ENCODE measurements at places on chromosomes 12 and 14.

DNA sequence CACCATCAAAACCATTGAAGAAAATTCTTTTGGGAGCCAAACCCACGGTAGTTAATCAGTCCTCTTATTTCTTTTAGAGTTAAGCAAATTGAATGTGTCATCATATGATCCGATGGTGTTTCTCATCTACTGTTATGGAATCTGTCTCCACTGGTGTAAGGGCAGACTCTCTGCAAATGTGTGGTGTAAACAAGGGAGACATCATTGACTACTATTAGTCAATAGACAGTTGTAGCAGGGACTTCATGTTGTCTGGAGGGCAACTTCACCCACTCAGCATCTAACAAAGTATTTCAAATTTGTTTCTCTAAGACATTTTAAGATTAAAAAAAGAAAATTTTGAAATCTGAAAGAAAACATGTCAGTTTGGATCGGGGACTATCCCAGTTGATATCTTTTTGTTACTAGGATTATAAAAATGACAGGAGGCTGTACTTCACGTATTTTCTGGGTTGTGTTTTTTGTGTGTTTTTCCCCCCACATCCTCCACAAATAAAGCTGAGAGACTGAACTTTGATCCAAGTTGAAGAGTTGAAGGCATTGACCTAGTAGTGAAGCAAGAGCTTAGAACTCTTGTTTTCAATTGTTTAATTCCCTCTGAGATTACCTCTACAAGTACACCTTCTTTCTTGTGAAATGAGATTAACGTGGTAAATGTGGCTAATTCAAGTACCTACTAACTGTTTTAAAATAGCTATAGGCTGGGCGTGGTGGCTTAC lies 4.0 kb downstream of the GOLGA5 start:
- DNase-seq: no peak

- DNase-seq: no peak
Observed at GRCh38 chr14:99517643-99518381, 36.6 kb downstream of the CCNK start.

DNA sequence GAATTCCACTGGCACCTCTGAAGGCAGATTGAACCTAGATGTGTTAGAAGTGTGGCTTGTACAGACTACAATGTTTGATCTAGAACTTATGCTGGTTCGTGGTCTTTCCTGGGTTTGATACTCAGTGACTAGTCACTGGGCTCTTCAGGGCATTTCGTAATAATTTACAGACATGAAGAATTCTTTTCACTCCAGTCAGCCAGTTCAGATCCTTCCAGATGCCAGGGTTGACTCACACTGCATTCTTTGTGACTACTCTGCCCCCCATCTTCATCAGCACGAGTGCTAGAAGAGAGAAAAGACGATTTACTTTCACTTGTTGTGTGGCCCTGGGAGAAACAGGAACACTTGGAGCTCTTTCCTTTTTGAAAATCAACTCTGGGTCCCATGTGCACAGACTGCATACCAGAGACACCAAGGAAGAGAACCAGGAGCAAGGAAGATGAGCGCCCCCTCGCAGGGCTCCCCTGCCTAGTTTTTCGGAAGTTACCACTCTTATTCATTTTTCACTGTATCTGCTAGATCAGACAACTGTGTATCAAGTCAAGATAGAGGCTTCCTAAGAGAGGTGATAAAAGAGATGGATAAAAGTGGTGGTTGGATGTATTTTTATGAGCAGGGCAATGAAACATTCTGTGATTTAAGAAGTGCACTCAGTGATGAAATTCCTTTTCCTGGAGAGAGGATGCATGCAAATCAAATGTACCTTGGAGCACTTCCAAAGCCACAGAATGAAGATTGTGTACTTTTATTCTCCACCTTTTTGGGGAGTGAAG lies 33.5 kb upstream of the EVL start:
- peak; percentile 87 for DNase-seq

- no peak for DNase-seq
Observed at GRCh38 chr14:59182641-59183040, 5.8 kb upstream of the DAAM1 start.

DNA sequence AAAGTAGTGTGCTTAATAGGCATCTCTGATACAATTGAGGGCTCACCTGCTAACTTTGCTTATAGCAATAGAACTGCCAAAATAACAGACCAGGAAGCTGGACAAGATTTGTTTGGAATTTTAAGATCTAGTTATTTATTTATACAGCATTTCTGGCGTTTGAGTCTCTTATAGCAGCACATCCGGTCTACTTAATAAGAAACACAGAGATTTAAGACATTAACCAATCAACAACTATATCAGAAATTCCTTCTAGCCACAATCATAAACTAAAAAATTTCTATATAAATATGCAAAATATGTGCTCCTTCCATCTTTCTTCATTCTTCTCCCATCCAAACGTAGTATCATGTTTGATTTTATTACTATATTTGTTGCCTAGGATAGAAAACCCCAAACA lies 2.6 kb downstream of the RTN1 start:
- DNase-seq: no peak

DNA sequence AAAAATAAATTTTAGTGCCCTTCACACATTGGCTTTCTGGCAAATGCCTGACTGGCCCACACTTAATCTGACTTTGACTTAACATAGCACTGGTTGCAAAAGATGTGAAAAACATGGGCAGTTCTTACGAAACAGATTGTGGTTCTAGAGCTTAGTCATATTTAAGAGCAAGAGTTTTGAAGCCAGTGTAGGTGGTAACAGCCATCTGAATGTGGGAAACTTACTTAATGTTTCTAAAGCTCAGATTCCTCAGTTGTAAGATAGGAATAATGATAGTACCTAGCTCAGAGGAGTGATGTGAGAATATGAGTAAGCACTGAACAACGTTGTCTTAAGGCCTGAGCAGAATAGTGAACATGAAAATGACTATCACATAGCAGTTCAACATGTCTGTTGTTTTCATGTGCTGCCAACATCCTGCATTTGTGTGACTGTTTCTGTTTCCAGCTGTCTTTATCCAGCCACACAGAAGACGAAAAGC lies 262.7 kb downstream of the SYT1 start:
- peak; percentile 43 for DNase-seq

GRCh38 chr12:109740694-109741245 lies 27.1 kb downstream of the FAM222A start:
- no peak for DNase-seq

- DNase-seq: peak; percentile 50
Observed at GRCh38 chr14:49865431-49865859, 12.9 kb upstream of the NEMF start.

GRCh38 chr12:46472893-46473633 lies 100.5 kb upstream of the SLC38A2 start:
- DNase-seq: no peak

GRCh38 chr14:101834800-101835547 lies 73.5 kb downstream of the PPP2R5C start:
- no peak for DNase-seq

DNA sequence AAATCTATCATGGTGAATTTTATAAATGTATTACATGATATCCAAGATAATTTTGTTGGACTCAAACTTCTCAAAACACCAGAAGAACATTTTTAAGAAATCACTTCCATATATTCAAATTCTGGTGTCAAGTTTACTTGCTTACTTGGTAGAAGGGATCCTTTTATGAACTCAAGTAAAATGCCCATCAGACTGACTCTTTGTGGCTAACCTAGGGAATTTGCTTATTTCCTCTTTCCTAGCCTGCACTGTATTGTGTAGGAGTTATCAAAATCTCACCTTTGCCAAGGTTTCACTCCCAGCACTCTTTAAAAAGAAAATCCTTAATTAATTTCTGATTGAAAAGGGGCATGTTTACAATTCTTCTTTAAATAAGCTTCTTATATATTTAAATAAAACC lies 196.5 kb downstream of the DUSP6 start:
- no peak for DNase-seq

DNA sequence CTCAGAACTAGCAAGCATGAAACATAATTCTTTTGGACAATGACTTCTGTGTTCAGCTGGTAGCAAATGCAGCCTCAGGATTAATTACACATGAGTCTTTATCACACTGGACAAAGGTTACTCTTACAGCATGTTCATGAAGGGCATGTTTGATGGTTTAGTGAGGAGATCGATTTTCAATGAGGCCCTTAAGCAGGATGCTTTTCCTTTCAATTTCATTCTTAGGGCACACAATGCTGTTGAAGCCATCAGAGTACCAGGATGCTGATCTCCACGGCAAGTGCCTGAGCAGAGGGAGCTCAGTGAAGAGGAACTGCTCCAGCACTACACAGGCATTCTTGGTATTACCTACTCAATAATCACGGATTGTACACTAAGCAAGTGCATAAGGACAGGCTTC lies 542.0 kb downstream of the SNAPC1 start:
- no peak for DNase-seq

DNA sequence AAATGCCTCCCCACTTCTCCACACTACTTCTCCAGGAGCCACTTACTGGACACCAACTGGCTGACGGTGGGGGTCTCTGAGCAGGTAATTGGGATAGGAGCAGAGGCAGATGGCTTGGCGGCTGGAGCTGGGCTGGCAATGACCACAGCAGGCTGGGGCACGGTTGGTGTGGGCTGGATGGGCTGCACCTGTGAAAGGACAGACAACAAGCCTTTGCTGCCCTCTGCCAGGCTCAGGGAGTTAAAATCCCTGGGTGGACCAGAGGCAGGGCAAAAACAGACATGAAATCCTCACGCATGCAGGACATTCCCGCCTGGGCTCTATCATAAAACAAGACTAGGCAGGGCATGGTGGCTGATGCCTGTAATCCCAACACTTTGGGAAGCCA lies 19.3 kb upstream of the TFCP2 start:
- DNase-seq: no peak

DNA sequence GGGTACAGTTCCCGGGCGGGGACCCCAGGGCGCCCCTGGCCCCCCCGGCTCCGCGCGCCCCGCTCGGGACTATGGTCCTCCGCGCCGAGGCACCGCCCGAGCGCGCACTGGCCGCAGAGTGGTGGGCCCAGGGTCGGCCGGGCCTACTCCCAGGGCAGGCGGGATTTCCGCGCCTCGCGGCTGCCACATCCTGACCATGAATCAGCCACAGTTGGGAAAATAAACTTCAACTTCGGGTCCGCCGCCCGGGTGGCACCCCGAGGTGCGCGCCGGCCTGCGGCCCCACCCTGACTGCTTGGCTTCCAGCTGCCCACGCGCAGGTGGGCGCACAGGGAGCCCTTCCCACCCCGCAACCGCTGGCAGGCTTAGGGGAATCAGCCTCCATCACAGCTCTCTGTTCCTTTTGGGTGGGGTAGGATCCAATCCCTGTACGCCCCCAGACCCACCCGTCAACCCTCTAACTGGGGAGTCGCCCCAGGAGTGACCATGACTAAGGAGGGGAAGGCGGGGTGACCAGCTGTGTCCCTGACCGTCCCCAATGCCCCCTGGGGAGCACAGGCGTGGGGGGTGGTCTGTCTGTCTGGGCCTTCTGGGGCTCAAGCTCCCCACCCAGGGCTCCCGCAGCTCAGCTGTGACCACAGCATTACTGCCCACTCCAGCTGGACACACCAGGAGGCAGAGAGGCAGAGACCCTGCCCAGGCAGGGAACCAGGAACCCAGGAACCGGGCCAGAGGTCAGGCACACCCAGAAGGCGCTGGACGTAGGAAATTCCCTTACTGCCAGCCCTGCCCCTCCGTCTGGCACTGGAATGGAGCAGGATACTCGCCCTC lies 678 bp downstream of the INF2 start:
- DNase-seq: peak; percentile 64

DNA sequence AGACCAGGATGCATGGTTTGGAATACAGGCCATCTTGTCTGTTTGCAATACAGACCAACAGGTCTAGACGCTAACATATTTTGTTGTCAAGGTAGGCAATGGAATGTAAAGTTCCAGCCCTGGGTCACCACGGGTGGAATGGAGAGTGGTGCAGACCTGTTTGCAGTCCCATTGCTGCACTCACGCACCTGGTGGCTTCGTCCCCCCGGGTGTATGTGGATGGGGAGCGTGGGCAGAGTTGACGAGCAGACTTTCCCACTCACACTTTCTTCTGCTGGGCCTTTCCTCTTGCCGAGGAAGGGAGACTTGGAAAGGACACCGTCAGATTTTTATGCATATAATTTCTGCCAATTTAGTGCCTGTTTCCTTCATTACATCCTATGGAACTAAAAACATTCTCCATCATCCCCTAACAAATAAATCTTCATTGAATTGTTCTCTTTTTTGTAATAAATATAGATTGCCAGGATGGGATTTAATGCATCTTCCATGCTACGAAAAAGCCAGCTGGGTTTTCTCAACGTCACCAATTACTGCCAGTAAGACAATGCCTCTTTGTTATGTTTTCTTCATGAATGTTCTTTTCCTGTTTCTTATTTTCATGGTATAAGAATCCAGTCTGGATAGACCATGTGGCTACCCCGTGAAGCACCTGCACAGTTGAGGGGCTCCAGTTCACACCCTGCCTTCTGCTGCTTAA lies 15.2 kb downstream of the DCAF4 start:
- DNase-seq: no peak

DNA sequence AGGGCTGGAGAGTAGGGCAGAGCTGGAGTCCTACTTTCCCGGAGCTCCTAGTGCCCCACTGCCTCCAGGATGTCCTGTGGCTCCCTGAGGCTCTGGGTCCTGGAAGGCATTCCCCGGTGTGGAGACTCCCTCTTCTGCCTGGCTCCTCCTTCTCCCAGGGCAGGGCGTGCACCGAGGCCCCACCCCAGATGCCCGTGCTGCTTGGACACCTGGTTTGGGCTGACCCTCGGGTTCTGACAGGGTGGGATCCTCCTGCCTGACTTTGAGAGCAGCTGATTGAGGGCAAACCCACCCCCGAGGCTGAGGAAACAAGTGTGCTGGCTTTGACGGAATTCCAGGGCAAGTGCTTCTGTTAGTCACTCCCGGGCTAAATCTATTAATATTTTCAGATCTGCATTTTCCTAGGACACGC lies 15.4 kb downstream of the TEAD4 start:
- peak; percentile 65 for DNase-seq

DNA sequence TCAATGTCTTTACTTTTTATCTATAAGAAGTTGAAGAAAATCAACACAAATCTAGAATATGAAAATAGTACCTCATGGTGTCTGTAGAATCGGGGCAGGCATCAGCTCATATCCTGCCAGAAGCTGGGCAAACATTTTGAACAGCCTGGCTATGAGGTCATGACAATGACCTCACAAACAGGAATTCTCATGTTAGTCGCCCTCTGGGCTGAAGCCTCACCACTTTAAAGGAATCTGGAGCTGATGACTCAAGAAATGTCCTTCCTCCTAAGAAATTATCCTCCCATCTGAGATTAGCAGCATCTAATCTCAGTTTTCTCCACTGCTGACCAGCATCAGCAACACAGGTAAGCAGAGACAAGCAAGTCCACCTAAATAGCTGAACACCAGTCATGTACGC lies 27.1 kb downstream of the CLIP1 start:
- DNase-seq: peak; percentile 44

GRCh38 chr12:113445544-113446171 lies 23.5 kb downstream of the SDSL start:
- no peak for DNase-seq
